ENCODE measurements at places on chromosomes 2 and 18.

- DNase-seq: no peak
Measured at GRCh38 chr2:30974092-30974491, 164.1 kb downstream of the GALNT14 start.

- DNase-seq: no peak
Measured at GRCh38 chr2:66772618-66773017, 337.7 kb downstream of the MEIS1 start.

DNA sequence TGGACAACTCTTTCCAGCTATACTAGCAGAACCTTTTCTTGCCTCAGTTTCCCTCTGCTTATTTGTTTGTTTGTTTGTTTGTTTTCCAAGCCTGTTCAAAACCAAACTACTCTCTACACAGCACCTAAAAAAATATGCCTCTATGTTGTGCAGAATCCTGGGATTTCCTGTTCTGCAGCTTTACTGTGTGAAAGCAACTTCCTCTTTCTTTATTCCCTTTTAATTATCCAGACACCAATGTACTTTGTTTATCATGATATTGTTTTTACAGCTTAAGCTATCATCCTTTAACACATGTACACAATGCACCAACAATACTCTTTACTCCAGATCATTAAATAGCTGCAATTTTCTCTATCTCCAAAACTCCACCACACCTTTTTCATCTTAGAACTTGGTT is 259.5 kb downstream of the EPHA4 start:
- DNase-seq: no peak

DNA sequence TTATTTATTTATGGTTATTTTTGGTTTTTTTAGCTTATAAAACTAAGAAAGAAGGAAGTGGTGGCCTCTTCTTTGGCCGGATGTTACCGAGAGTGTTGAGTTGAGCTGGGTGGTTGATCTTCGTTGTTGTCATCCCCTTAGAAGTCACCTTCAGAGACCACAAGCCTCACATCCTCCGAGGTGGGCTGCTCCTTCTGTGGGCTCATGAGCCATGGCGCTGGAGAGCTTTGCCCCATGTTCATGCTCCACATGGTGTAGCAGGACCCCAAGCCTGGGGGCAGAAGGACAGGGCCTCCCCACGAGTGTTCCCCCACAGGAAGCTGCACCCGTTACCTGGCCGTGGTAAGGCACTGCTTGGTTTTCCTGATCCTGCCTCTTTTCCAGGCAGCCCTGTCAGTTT is 23.4 kb downstream of the SNTG2 start:
- no peak for DNase-seq

DNA sequence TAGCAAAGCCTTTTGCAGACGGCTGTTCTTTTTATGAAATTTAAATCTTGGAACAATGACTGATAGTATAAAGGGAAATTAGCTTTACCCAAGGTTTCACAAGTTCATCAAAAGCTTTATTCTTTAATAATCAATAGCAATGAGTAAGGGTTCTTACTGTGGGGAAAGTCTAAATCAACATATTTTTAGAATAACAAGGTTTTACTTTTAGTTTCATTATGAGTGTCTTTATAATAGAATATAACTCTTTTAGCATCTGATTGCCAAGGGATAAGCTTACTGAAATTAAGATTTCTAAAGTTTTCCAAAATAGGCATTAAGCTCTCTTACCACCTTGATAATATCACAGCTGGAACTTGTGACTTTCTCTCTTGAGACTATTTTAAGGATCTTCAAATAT is 1489.7 kb downstream of the LRP1B start:
- no peak for DNase-seq

DNA sequence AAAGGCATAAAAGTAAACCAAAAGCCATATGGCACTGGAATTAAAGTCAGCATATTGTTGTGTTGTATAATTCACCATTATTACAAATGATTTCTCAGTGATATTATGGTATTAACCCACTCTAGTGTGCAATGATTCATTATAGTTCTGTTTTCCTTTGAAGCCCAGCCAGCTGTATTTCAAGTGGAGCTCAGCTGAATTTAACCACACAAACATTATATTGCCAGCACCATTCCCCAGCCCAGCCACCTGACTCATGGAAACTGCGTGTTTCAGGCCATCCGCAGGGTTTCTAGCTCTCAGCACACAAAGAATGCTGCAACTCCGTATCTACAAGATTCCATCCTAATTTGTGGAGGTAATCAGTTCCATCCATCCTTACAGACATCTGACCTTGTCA is 166.8 kb upstream of the CHAC2 start:
- no peak for DNase-seq

- no peak for DNase-seq
Measured at GRCh38 chr2:105184420-105184819, 57.1 kb upstream of the GPR45 start.

DNA sequence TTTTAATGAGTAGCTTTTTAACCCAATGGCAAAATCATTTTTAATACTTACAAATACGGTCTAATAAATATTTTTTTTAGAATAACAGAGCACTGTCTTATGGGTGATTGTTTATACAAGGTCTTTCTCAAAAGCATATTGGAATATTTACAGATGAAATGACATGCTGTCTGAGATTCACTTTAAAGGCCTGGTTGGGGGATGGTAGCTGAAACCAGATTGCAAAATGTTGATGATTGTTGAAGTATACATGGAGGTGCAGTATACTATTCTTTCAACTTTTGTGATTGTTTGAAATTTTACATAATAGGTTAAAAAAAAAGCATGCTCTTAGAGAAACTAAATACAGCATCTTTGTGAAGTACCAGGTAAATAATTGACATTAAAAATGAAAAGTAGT is 111.2 kb downstream of the FMNL2 start:
- no peak for DNase-seq

Data from KG1 (cell line).